ENCODE measurements at places on chromosomes 7 and 10.

DNA sequence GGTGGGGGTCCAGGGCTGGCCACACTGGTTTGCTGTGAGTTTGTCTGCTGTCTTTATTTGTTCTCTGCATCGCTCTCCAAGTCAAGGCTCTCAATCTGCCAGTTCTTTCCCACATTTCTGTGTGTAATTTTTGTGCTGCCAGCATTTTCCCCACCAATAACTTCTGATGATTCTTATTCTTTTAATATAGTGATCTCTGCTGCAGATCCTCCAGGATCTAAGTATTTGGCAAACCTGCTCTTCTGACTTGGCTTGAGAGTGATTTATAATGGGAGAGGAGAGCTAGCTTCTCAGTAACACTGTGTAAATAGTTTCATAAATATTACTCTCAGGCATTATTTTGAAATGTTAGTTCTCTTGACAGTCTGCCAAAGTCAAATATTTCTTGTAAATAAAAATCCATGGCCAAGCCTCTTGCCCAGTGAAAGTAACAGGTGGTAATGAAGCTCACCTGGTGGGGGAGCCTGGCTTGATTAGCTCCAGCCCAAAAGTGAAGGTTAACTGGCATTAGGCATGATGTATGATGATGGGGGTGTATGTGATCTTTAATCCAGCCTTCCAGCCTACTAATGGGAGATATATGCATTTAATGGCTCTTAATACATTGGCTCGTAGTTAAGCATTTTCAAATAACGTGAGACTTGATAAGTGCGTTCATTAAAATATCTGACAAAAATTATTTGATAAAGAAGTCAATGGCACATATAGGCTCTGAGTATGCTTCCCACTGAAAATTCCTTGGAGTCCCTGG is 1055.9 kb downstream of the KCNMA1 start:
- DNase-seq = no peak

DNA sequence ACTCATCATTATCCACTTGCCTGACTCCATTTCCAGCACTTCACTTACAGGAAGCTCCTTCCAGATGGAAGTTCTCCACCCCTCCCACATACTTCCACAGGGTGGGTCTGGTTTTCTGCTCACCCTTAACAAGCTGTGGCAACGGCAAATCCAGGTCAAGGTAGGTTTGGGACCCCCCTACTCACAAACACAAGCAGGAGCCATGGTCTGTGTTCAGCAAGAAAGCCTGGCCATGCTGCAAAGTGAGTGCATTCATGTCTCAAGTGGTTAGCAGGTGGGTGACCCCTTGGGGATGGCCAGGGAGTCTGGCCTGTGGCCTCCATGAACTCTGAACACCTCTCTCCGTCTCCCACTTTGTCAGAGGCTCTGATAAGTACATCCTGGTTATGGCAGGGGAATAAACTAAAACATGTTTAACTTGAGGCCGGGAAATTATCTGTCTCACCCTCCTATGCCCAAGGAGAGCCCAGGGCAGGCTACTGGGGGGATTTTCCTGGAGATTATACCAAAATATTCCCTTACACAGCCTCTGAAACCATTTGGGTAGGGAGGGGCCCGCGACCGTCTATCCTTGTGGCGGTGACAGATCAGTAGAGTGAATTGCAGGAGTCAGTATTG is 844 bp downstream of the XPNPEP1 start:
- no peak for DNase-seq

- no peak for DNase-seq
Measured at GRCh38 chr10:15540727-15541126, 169.6 kb upstream of the FAM171A1 start.

GRCh38 chr7:154947604-154948003 is 55.3 kb downstream of the PAXIP1 start:
- no peak for DNase-seq

GRCh38 chr7:122487131-122487530 is 182.6 kb upstream of the FEZF1 start:
- no peak for DNase-seq

- DNase-seq = no peak
Measured at GRCh38 chr7:101410743-101411507, 48.2 kb downstream of the COL26A1 start.

DNA sequence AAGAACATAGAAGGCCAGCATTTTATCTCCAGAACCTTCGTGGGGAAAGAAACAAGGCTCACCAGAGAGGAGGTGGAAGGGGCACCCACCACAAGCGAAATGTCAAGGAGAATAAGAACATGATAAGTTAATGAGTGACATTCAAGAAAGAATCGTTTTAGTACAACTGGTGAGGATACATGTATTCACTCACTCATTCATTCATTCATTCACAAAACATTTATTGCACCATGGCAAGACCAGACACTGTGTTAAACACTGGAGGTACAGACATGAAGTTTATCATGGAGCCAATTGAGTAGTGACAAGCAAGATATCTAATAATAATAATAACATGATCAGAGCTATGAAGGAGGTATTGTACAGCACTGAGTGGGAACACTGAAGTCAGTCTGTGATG is 1.7 kb upstream of the ZNRF2 start:
- DNase-seq = no peak

- DNase-seq = no peak
Measured at GRCh38 chr7:5448378-5449037, 24.9 kb upstream of the TNRC18 start.

DNA sequence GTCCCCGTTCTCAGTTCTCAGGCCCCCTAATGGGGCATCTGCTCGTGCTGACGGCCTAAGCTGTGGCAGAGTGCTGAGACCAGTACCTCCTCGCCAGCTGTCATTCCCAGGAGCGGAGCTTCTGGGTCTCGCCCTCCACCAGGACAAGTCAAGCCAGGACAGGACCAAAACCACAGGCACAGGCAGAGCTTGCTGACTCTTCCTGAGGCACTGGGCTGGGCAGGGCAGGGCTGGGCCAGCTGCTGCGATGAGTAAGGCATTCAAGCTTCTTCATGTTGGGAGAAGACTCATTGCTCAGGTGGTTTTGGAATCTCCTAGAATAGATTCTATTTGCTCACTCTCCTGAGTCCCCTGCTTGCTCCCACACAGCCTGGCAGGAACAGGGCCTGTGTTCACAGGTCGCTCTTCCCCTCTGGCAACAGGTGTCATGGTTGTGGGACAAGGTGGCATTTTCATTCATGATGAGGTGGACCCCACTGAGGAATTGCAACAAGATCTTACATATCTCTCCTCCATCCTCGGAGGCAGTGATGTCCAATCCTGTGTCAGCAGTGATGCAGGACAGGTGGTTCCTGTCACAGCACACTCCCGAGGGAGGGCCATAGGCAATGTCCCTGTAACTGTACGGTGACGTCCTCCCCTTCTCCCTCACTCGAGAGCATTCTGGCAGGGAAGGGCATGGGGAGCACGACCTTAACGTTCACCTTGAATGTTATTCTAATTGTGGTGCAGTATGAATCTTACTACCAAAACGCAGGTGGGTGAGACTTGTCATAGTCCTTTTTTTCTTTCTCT is 17.0 kb upstream of the SH3PXD2A start:
- DNase-seq = no peak

DNA sequence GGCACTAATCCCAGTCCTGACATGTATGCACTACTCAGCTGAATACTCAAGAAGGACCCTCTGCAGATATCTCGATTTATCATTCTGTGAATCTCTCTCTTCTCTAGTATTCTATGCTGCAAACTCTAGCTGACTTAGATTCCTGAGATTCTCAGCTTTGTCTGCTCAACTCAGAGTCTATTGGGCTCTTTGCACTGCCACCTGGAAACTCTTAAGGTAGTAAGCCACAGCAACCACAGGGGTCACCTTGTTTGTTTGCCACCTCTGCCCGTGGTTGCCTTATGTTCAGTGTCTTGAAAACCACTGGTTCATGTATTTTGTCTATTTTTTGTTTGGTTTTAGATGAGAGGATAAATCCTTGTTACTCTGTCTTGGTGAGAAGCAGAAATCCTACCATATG is 72.9 kb downstream of the SP8 start:
- no peak for DNase-seq

DNA sequence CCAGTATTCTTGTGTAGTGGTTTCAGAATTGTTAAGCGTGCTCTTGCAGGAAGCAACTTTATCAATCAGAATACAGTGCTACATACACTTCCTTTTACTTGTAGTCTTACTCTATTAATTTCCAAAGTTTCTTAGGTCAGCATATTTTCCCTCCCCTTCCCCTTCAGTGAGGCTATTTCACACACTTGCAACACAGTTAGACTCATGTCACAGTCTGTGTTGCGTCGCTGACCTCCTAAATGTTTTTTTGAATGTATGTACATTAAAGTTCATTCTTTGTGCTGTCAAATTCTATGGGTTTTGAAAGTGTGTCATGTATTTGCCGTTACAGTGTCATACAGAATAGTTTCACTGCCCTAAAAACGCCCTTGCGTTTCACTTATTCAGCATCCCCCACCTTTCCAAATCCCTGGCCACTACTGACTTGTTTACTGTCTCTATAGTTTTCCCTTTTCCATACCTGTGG is 5.4 kb upstream of the HKDC1 start:
- no peak for DNase-seq
